ENCODE measurements at places on chromosomes 5 and 9. TPM values are rescaled to one million over a fixed set of nuclear protein-coding genes. Genes with fewer than 3 reads are reported as not detected.

Gene GGTA1
- 6.7 TPM for polyA plus RNA-seq

Gene PRR7
- polyA plus RNA-seq = 3.8 TPM

Gene NUP155
- polyA plus RNA-seq = 25.9 TPM

DNA sequence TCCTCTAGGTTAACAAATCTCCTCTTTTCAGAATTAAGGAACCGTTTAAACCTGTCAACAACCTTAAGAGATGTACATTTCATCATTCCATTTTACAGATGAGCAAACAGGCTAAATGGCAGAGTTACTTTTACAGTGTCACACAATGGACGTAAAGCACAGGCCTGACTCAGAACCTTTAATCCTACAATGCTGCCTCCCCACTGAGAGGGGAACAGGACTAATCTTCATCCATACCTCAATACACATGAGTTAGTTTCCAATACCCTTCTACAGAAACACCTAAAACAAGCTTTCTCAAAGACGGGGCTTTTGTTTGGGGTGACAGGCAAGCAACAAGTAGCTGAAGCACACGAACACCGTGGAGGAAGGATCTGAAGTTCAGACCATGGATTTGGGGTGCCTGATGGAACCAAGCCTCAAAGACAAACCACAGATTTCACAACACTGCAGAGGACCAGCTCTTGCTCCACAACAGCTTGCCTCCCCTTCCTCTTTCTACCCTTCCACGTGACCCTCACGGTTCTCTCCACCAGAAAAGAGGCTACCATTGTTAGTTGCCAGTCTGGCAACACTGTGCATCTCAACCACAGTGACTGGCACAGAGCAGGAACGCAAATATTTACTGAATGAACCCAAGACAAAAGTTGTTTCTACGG lies 1.8 kb downstream of the RNF130 start:
- DNase-seq = no peak

DNA sequence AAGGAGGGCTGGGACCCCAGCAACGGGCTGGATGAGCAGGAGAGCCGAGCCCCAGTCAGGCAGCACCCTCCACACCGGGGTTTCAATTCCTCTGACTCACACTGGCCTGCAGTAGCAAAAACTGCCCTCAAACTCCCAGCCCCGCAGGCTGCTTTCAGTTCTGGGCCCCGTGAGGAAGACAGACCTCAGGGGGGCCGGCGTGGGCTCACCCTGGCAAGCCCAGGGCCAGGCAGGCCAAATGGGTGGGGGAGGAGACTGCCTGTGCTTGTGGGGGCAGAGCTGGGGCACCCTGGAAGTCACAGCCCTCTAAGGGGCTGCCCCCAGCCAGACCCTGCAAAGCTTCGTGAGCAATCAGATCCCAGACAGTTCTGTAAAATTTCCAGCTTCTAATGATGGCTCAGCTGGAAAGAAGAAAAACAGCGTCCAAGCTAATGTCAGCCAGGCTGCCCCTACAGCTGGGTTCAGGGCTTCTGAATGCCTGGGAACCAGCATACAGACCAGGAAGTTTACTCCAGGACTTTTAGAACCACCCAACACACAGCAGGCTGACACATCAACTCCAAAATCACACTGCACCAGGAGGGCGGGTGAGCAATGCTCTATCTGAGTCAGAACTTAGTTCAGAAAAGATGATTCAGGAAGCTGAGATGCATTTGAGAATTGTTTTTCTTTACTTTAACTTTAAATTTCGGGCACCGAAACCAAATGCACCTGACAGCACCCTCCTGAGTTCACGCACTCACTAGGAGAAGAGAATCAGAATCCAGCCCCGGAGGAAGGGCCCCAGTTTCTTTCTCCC lies 34.7 kb downstream of the LPCAT1 start:
- no peak for DNase-seq

Gene FOXD4L5
- 0.14 TPM for polyA plus RNA-seq

Gene LCN10
- 0.56 TPM for polyA plus RNA-seq

Gene TLE1
- 65.1 TPM for polyA plus RNA-seq

- no peak for DNase-seq
These were observed 64.1 kb downstream of the ROR2 start for GRCh38 chr9:91885746-91886413.

DNA sequence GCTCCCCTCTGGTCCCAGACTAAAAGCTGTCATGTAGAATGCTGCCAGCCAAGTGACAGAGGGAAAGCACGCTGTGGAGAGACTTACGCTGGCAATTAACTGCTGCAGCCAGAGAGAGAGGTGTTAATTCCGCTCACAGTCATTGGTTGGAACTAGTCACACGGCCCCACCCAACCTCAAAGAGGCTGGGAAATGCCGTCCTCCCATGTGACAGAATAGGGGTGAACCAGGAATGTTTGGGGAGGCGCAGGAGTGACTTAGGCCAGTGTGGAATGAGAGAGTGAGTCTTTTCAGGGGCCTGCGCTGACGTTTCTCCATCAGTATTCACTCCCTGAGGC lies 87.6 kb downstream of the AMBP start:
- no peak for DNase-seq

DNA sequence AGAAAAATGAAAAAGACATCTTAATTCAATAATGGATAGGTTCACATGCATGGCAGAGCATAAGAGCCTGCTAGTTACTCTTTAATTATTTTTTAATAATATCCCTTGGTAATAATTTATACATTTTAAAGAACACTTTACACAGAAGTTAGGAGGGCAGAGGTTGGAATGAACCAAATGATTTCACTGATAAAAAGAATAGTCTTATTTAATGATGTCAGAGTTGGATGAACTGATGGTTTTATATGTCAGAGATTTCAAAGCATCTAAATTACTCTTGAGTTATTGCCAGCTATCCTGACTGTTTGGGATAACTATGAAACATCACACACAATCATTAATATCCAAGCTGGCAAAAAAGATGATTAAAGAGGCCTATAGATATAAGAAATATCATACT lies 244.8 kb downstream of the CSNK1G3 start:
- DNase-seq = no peak

All from right renal pelvis (tissue), 4 donors.